ENCODE measurements at places on chromosomes 11 and 22. TPM values are rescaled to one million over a fixed set of nuclear protein-coding genes. Genes with fewer than 3 reads are reported as not detected.

KCNQ1 gene
- 7.5 TPM for total RNA-seq

FBXO7 gene
- total RNA-seq: 86.1 TPM

GLYAT gene
- not detected for total RNA-seq

ESAM gene
- 25.3 TPM for total RNA-seq

VPREB1 gene
- total RNA-seq: not detected

NPAS4 gene
- not detected for total RNA-seq

HEPHL1 gene
- total RNA-seq: not detected

SUSD2 gene
- 9.6 TPM for total RNA-seq

DNA sequence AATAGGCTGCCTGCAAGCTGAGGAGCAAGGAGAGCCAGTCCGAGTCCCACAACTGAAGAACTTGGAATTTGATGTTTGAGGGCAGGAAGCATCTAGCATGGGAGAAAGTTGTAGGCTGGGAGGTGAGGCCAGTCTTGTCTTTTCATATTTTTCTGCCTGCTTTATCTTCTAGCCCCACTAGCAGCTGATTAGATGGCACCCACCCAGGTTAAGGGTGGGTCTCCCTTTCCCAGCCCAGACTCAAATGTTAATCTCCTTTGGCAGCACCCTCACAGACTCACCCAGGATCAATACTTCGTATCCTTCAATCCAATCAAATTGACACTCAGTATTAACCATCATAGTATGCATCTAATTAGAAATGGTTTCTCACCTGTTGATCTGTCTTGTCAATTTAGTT lies 5.0 kb upstream of the COX8A start:
- H3K27ac ChIP-seq: no peak overlapping the region
- no peak for DNase-seq
- no peak overlapping the region for H3K4me3 ChIP-seq
- peaks cover 3% of the 10 kb centered on the region for H3K4me1 ChIP-seq

- no peaks in the 10 kb centered on the region for H3K27me3 ChIP-seq
- H3K27ac ChIP-seq: no peak overlapping the region
- DNase-seq: no peak
- H3K36me3 ChIP-seq: no peaks in the 10 kb centered on the region
Observed at GRCh38 chr11:77147668-77148321, 19.7 kb downstream of the MYO7A start.

- H3K27ac ChIP-seq: no peak overlapping the region
- DNase-seq: no peak
- H3K4me1 ChIP-seq: no peaks in the 10 kb centered on the region
- no peak overlapping the region for H3K4me3 ChIP-seq
- H3K27me3 ChIP-seq: no peaks in the 10 kb centered on the region
Observed at GRCh38 chr11:2477254-2477653, 32.4 kb downstream of the KCNQ1 start.

DNA sequence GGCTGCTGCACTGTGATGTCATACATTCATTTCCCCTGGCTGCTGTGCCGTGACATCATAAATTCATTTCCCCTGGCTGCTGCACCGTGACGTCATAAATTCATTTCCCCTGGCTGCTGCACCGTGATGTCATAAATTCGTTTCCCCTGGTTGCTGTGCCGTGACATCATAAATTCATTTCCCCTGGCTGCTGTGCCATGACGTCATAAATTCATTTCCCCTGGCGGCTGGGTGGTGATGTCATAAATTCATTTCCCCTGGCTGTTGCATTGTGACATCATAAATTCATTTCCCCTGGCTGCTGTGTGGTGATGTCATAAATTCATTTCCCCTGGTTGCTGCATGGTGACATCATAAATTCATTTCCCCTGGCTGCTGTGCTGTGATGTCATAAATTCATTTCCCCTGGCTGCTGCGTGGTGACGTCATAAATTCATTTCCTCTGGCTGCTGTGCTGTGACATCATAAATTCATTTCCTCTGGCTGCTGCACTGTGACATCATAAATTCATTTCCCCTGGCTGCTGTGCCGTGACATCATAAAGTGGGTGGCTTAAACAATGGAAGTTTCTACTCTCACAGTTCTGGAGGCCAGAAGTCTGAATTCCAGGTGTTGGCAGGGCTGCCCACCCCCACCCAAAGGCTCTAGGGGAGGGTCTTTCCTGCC lies 301.1 kb downstream of the SHANK2 start:
- H3K27me3 ChIP-seq: no peaks in the 10 kb centered on the region
- no peak overlapping the region for H3K27ac ChIP-seq
- H3K4me1 ChIP-seq: no peaks in the 10 kb centered on the region
- no peaks in the 10 kb centered on the region for H3K36me3 ChIP-seq
- no peak overlapping the region for H3K4me3 ChIP-seq
- no peak for DNase-seq

GRCh38 chr22:49566693-49567092 lies 261.0 kb downstream of the BRD1 start:
- peak; percentile 1 for DNase-seq
- H3K4me1 ChIP-seq: no peaks in the 10 kb centered on the region
- no peaks in the 10 kb centered on the region for H3K36me3 ChIP-seq
- no peak overlapping the region for H3K27ac ChIP-seq
- H3K4me3 ChIP-seq: no peak overlapping the region

DNA sequence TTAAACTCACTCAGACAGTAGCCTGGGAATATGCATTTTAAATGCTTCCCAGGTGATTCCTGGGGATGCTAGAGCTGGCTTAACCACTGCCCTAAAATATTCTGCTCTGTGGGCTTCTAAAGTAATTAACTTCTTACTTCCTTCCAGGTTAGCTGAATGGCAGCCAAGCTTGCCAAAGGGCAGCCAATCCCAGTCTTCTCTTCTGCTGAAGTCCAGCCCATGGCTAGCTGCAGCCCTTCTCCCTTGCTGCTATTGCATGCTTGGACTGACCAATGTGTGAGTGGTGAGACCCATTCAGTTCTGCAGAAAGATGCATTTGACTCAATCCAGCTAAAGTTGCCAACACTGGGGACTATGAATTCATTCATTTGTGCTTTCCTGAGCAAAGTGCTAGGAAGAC lies 411.9 kb downstream of the SOX6 start:
- no peaks in the 10 kb centered on the region for H3K27me3 ChIP-seq
- H3K36me3 ChIP-seq: no peaks in the 10 kb centered on the region
- no peak overlapping the region for H3K4me3 ChIP-seq
- DNase-seq: no peak
- no peaks in the 10 kb centered on the region for H3K4me1 ChIP-seq

DNA sequence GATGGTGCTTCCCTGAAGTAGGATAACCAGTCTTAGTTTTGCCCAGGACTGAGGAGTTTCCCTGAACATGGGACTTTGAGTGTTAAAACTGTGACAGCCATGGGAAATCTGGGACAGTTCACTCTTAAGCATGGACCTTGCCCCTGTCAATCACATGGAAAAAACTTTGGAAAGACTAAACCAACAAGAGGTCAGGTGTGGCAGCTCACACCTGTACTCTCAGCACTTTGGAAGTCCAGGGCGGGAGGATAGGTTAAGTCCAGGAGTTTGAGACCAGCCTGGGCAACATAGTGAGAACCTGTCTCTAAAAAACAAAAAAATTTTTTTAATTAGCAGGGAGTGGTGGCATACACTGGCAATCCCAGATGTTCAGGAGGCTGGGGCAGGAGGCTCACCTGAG lies 3.3 kb upstream of the AMBRA1 start:
- no peaks in the 10 kb centered on the region for H3K36me3 ChIP-seq
- H3K4me1 ChIP-seq: peaks cover 29% of the 10 kb centered on the region
- H3K4me3 ChIP-seq: no peak overlapping the region

DNA sequence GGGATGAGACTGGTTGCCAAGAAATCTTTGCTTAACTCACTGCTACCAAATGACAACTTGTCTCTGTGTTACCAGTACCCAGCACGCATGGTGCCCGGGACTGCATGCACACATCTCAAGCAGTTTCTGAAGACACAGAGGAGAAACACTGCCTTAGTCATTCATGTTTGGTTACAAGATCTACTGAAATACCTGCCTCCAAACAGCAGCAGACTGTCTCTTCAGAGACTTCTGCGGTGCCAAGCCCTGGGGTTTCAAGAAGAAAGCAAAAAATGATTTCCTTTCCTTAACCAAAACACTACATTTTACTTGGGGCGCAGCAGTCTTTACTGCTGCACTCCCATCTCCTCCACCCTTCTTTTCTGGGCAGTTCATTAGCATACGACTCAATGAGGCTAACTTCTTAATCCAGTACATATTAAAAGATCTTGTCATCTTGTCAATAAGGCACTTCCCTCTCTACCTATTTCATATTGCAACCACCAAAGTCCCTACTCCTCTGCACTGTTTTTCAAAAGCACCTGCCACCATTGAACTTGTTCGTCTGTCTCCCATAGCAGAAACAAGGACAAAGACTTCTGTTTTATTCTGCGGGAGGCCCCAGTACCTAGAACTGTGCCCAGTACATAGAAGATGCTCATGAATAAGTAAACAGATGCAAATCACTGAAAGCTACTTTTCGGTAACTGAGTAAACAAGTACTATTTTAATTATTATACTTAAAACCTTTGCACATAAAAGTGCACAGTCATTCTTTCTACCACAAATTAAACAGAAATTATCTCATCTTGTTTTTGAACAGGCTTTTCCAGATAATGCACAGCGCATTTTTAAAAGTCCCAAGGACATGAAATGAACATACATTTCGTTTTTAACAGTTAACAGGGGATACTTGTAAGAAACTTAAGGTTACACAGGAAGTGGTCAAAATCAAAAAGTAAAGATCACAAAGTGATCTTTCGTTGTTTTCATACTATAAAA lies 4.0 kb downstream of the NAP1L4 start:
- no peaks in the 10 kb centered on the region for H3K27me3 ChIP-seq
- H3K4me3 ChIP-seq: no peak overlapping the region
- no peak for DNase-seq
- H3K36me3 ChIP-seq: no peaks in the 10 kb centered on the region

DNA sequence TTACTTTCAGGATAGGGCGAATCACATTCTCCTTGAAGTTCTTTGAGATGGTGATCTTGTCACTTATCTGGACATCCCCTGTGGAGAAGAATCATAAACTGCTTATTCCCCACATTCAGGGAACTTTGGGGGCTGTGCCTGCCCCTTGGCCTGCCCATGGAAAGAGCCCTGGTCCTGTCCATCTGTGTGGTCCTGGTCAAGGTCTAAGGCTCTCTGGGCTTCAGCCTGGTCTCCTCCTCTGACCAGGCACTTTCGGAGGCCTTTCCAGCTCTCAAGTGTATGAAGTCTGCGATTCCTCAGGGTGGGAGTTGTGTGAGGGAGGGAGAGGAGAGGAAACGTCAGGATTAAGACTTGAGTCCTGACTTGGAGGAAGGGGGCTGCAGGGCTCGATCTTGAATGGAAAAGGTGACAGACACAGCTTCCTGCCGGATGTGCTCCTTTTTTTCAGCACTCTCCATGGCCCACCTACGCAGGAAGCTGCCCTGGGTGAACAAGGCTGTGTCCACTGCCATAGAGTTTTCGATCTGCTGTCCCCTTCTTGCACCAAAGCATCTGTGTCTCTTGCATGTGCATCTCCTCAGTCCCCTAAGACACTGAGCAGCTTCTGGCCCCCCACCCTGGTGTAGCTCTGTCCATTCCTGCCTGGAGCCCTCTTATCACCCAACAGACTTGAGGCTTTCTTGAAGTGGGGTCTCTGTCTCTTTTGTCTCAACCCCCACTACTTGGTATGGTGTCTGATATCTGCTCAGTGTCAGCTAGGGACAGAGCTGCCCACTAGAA lies 50.8 kb upstream of the PHOX2A start:
- no peak for DNase-seq
- no peaks in the 10 kb centered on the region for H3K27me3 ChIP-seq
- no peak overlapping the region for H3K27ac ChIP-seq
- no peak overlapping the region for H3K4me3 ChIP-seq
- H3K36me3 ChIP-seq: no peaks in the 10 kb centered on the region

GRCh38 chr11:132032555-132032954 lies 662.1 kb downstream of the NTM start:
- H3K27ac ChIP-seq: no peak overlapping the region
- H3K4me1 ChIP-seq: no peaks in the 10 kb centered on the region
- H3K4me3 ChIP-seq: no peak overlapping the region
- DNase-seq: no peak

DNA sequence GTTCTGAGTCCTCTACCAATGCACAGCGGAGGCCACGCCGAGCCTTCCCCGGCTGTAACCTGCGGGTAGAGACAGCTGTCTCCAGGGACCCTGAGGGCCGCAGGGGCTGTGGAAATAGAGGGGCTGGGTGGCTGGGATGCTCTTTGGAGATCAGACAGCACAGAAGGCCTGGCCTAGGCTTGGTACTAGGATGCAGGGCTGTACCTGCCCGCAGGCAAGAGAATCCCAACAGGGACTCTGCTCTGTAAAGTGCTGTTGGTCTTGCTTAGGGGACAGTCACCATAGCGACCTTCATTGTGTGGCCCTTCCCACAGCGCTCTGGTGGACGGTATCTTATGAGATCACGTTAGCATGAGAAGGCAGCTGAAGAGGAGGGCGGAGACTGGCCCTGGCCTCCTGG lies 11.3 kb upstream of the KCNJ5 start:
- DNase-seq: no peak
- H3K4me1 ChIP-seq: no peaks in the 10 kb centered on the region
- no peaks in the 10 kb centered on the region for H3K36me3 ChIP-seq
- H3K27ac ChIP-seq: no peak overlapping the region
- H3K27me3 ChIP-seq: peaks cover 30% of the 10 kb centered on the region
- H3K4me3 ChIP-seq: no peak overlapping the region

GRCh38 chr11:27310707-27311106 lies 52.3 kb downstream of the CCDC34 start:
- no peaks in the 10 kb centered on the region for H3K27me3 ChIP-seq
- no peak overlapping the region for H3K4me3 ChIP-seq
- H3K27ac ChIP-seq: no peak overlapping the region
- no peaks in the 10 kb centered on the region for H3K36me3 ChIP-seq

DNA sequence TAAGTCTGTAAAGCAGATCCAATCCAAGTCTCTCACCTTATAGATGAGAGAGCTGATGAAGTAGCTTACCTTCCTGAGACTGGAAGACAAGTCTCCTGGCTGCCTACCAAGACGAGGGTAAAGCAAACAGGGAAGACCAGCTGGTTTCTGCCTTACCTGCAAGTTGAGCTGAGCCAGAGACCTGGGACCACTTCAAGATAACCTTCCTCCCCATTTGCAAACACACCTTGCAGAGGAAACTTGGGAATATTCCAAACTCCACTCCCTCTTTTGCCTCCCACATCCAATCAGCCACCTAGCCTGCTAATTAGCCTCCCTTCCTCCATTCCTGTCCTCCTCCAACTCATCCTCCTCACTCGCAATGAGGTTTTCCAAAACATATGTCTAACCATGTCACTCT lies 23.4 kb upstream of the ROBO3 start:
- H3K36me3 ChIP-seq: no peaks in the 10 kb centered on the region
- no peak overlapping the region for H3K4me3 ChIP-seq
- no peak for DNase-seq
- peaks cover 38% of the 10 kb centered on the region for H3K4me1 ChIP-seq
- peaks cover 8% of the 10 kb centered on the region for H3K27me3 ChIP-seq

GRCh38 chr11:94794287-94795168 lies 26.4 kb downstream of the AMOTL1 start:
- H3K4me3 ChIP-seq: no peak overlapping the region
- H3K4me1 ChIP-seq: peaks cover 48% of the 10 kb centered on the region
- H3K27me3 ChIP-seq: no peaks in the 10 kb centered on the region

DNA sequence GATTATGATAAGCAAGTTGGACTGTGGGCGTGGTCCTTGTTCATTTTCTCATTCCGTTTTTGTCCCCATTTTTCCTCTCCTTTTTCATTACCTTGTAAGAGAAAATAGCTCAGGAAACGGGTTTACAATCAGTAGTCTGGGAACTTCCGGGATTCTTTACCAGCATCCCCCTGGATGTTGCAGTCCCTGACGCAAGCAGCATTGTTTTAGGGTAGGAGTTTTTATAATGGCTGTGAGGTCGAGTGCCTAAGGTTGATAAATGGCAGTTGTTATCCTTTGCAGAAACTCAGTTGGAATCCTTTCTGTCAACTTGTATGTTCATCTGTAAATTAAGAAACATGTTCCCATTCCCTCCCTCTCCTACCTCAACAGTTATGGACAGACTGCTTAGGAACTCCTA lies 68.3 kb downstream of the ARHGEF12 start:
- no peaks in the 10 kb centered on the region for H3K27me3 ChIP-seq
- no peak overlapping the region for H3K27ac ChIP-seq
- H3K4me1 ChIP-seq: peaks cover 24% of the 10 kb centered on the region
- no peak overlapping the region for H3K4me3 ChIP-seq
- no peak for DNase-seq
